ENCODE measurements at places on chromosomes 2 and 18. TPM values are rescaled to one million over a fixed set of nuclear protein-coding genes. Genes with fewer than 3 reads are reported as not detected.

Gene B3GNT2
- total RNA-seq = 21.9 TPM

Gene SERPINB4
- not detected for total RNA-seq

Gene GALNT5
- 2.2 TPM for total RNA-seq

Gene UCN
- total RNA-seq = 1.1 TPM

Gene SLC8A1
- 33.5 TPM for total RNA-seq

Gene XIRP2
- total RNA-seq = not detected

Gene RAB27B
- 0.91 TPM for total RNA-seq

Gene SH3RF3
- 7.3 TPM for total RNA-seq

DNA sequence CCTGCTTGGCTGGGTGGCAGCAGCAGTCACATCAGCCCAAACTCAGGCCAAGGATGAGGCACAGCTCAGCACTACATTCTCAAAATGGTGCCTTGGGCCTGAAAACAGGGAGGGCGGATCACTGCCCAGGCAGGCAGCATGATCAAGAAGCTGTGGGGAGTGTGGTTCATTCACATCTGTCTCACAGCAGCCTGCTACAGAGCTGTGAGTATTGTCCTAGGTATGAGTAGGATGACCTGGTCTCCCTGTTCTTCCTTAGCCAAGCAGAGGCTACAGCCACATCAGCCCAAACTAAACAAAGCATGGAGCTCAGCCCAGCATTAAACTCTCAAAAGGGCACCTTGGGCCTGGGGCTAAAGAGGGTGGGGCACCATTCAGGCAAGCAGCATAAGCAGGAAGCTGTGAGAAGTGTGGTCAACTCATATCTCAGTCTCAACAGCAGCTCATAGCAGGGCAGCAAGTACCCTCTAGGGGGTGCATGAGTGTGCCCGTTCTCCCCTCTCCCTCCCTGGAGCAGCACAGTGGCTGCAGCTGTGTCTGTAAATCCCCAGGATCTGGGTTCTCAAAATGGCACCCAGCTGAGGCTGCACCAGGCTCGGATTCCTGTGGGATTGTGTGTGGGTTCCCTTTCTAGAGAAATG, 139.6 kb downstream of the TRABD2A start:
- no peak overlapping the region for H3K27ac ChIP-seq
- no peak for DNase-seq
- H3K27me3 ChIP-seq = no peaks in the 10 kb centered on the region
- H3K4me1 ChIP-seq = no peaks in the 10 kb centered on the region
- H3K36me3 ChIP-seq = no peaks in the 10 kb centered on the region

- H3K4me1 ChIP-seq = peaks cover 16% of the 10 kb centered on the region
- peaks cover 3% of the 10 kb centered on the region for H3K27me3 ChIP-seq
- no peak overlapping the region for H3K27ac ChIP-seq
- no peak for DNase-seq
- no peak overlapping the region for H3K4me3 ChIP-seq
Measured at GRCh38 chr2:16661526-16661925, 4.1 kb downstream of the CYRIA start.

GRCh38 chr2:31378791-31379501, 35.6 kb downstream of the XDH start:
- no peak overlapping the region for H3K4me3 ChIP-seq
- no peak for DNase-seq
- no peaks in the 10 kb centered on the region for H3K36me3 ChIP-seq
- H3K4me1 ChIP-seq = peaks cover 17% of the 10 kb centered on the region

- peaks cover 29% of the 10 kb centered on the region for H3K4me1 ChIP-seq
- no peak overlapping the region for H3K4me3 ChIP-seq
- H3K27me3 ChIP-seq = no peaks in the 10 kb centered on the region
- peak overlapping the region; percentile 41 for H3K27ac ChIP-seq
- H3K36me3 ChIP-seq = no peaks in the 10 kb centered on the region
- peak; percentile 88 for DNase-seq
Measured at GRCh38 chr2:144479138-144479537, 40.8 kb downstream of the ZEB2 start.

GRCh38 chr2:67079729-67080128, 317.4 kb upstream of the ETAA1 start:
- H3K4me1 ChIP-seq = no peaks in the 10 kb centered on the region
- H3K4me3 ChIP-seq = no peak overlapping the region
- no peaks in the 10 kb centered on the region for H3K36me3 ChIP-seq
- no peak overlapping the region for H3K27ac ChIP-seq

DNA sequence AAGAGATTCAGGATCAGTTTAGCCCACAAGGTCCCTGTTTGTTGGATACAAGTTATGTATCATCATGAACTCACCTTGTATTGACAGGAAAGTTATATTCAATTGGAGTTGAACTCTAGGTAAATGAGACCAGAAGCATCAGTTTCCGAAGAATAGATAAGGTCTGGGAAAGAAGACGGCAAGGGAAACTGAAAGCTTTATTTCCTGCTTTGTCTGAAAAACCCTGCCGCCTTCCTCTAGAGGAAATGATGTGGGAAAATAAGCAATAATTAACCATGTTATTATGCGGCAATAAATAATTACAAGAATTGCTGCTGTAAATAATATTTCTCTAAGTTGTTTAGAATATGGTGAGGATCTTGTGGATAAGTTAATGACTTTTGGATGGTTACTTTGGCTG, 32.0 kb downstream of the LPIN1 start:
- H3K27me3 ChIP-seq = no peaks in the 10 kb centered on the region
- H3K36me3 ChIP-seq = peaks cover 36% of the 10 kb centered on the region
- H3K4me3 ChIP-seq = no peak overlapping the region

GRCh38 chr18:3179430-3180089, 40.2 kb downstream of the MYOM1 start:
- no peak overlapping the region for H3K27ac ChIP-seq
- H3K36me3 ChIP-seq = no peaks in the 10 kb centered on the region
- no peak for DNase-seq
- H3K4me3 ChIP-seq = no peak overlapping the region
- H3K4me1 ChIP-seq = no peaks in the 10 kb centered on the region

DNA sequence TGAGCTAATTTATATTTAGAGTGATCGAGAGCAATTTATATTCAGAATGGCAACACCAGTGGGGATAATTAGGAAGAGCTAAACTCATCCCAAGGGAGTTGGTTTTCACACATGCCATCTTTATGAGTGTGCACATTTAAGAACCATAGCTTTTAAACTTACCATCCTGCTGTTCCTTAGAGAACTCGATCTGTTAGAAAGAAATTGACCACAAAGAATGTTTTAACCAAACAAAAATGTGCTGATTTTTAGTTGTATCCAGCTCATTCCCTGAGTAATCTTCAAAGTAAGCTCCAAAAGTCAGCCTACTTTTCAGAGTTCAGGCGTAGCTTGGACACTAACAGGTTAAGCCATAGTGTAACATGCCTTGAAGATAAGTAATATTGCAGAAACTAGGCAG, 12.6 kb downstream of the MYL1 start:
- H3K27ac ChIP-seq = no peak overlapping the region
- no peaks in the 10 kb centered on the region for H3K36me3 ChIP-seq
- H3K4me3 ChIP-seq = no peak overlapping the region
- H3K27me3 ChIP-seq = no peaks in the 10 kb centered on the region
- peaks cover 10% of the 10 kb centered on the region for H3K4me1 ChIP-seq

DNA sequence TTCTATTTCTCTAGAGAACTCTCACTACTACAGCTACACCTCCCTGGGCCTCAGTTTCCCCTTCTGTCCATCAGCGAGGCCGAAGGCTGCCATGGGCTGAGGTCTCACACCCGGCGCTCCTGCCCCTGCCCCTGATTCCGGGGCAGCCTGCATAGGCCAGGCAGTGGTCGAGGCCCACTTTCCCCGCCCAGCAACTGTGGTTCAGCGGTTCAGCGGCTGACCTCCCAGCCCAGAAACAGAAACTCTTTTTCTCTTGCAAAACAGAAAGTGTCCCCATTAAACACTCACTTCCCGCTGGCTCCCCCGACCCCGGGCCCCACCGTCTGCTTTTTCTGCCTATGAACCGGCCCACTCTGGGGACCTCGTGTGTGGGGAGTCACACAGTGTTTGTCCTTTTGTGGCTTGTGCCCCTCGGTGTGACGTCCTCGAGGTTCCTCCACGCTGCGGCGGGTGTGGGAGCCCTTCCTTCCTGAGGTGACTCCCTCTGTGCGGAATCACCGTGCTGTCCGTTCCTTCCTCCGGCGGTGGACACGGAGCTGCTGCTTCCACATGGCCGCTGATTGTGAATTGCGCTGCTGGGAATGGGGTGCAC, 16.0 kb downstream of the PDCD1 start:
- no peaks in the 10 kb centered on the region for H3K4me1 ChIP-seq
- peaks cover 28% of the 10 kb centered on the region for H3K27me3 ChIP-seq
- H3K27ac ChIP-seq = no peak overlapping the region
- H3K4me3 ChIP-seq = no peak overlapping the region
